Spleen (tissue), 13 donors: ENCODE measurements at places on chromosomes 16 and 17.

DNA sequence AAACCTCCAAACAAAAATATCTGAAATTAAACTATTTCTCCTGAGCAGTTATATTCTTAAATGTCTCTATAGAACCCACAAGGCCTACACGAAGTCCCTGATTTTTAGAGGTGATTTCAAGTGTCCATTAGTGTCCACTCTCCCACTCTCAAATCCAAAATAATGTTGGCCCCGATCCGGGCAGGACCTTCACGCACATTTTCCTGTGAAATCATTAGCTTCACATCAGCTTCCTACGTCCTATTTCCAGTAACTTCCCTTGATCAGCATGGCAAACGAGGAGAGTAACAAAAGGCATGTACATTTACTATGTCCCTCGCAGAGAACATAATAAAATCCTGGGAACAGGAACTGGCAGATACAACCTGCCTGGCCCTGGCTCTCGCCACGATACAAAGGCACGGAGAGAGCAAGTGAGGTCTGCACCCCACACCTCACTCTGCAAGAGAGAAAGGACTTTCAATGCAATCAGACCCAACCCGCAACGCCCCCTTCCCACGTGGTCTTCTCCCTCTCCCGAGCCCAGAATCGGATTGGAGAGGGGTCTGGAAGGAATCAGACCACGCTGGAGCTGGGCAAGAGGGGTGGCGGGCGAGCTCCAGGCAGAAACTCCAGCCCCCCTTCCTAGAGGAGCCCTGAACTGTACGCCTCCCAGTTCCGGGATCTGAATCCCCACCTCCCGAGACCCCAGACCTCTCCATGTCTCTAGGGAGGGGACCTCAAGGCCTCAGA, 17.5 kb upstream of the C17orf78 start:
- DNase-seq: peak; percentile 81

- DNase-seq: no peak
Measured at GRCh38 chr16:794091-794822, 5.8 kb downstream of the CHTF18 start.

GRCh38 chr17:8081876-8082275, 5.6 kb downstream of the ALOX12B start:
- DNase-seq: peak; percentile 16

GRCh38 chr16:87942680-87943079, 6.4 kb upstream of the CA5A start:
- no peak for DNase-seq

DNA sequence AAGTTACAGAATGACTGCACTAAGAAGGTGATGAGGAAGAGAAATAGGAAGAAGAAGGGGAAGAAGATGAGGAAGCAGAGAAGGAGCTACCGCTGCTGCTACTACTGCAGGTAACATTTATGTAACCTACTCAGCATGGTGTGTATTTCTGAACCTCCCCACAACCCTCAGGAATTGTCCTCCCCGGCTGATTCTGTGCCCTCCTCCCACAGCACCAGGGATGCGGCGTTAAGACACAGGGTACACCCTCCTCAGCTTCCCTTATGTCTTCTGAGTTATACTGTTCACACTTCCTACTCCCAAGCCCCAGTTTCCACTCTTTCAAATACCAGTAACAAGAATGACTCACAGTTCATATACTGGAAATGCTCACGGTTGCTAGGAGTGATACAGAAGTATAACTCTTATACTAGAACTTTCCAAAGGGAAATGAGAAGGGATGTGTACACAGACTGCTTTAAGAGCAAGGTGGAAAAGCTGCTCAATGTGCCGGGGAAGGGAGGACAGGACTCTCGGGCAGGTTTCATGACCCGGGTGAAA, 224.5 kb upstream of the PSMD7 start:
- no peak for DNase-seq

- peak; percentile 88 for DNase-seq
Measured at GRCh38 chr17:36072431-36073121, 8.5 kb downstream of the CCL18 start.

GRCh38 chr17:29390851-29391631, 878 bp downstream of the TAOK1 start:
- peak; percentile 84 for DNase-seq

DNA sequence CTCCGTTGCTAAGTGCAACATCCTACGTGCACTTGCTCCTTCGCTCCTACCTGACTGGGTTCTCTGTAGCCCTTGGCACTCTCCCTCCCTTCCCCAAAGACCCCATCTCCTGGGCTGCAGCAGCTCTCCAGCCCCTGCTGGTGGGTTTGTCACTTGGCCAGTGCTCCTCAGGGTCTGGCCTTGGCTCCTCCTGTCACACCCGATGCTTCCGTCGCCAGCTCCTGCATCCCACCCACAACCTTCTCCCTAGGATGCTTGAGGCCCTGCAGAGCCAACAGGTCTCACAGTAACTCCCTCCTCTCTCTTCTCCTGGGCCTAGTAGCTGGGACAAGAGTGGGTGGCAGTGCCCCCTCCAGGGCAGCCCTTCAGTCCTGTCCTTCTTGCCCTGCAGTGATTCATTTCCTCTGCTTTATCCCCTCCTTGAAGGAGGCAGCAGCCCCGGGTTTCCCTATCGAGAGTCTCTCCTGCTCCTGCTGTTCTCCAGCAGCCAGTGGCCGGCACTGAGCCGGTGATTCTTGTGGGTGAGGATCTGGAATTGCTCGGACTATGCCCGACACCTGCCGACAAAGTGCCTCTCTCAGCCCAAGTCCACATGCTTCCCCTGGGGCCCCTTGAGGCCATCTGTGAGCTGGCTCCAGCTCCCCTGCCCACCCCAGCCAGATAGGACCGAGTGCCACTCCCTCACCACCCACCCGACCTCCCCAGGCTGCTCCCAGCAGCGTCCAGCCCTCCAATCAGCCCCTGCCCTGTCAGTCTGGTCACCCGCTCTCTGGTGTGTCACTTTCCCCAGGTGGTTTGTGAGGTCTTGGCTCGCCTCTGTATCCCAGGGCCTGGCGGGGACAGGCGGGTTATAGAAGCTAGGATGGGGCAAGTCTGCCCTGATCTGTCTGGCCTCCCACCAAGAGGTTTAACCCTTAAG, 3.8 kb downstream of the LITAFD start:
- peak; percentile 72 for DNase-seq

GRCh38 chr16:30358990-30359870, 4.1 kb upstream of the CD2BP2 start:
- peak; percentile 75 for DNase-seq
